Lung (tissue), 17 donors: ENCODE measurements at places on chromosomes 4 and X. TPM values are rescaled to one million over a fixed set of nuclear protein-coding genes. Genes with fewer than 3 reads are reported as not detected.

Gene RS1
- polyA plus RNA-seq: 3.5 TPM

Gene PAGE1
- polyA plus RNA-seq: not detected

Gene GAGE1
- not detected for polyA plus RNA-seq

Gene GABRA4
- not detected for polyA plus RNA-seq

Gene ESX1
- polyA plus RNA-seq: not detected

Gene FGG
- 33.2 TPM for polyA plus RNA-seq

DNA sequence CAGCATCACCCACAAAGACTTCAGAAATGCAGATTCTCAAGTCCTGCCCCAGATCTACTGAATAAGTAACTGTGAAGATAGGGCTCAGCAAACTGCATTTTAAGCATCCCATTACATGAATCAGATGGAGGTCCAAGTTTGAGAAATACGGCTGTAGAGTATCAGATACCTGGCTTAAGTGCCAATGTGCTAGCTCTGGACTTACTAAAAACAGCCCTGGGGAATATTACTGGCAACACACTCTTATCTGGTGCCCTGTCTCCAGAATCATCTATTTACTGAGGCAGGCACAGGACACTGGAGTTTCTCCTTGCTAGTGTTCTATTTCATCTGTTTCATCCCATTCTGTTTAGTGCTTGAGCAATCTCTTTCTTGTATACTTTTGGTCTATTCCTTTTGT lies 105.1 kb downstream of the SPOCK3 start:
- no peaks in the 10 kb centered on the region for H3K4me1 ChIP-seq
- H3K4me3 ChIP-seq: no peak overlapping the region

DNA sequence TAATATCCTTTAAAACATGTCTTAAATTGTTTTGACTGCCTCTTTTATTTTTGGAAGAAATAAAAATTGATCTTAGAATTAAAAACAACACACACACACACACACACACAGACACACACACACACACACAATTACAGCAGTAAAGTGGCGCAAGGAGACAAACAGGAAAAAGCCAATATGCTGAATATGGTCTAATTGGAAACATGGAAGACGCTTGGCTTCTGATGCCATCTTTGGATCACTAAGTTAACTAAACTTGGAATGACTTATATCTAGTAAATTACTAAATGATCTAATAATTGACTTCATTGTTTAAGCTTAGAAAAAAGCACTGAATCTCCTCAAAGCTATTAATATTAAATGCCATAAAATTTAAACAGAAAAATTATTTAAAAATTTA lies 1093.4 kb downstream of the ADGRL3 start:
- no peak overlapping the region for H3K4me3 ChIP-seq
- no peak overlapping the region for H3K27ac ChIP-seq
- H3K27me3 ChIP-seq: no peaks in the 10 kb centered on the region

DNA sequence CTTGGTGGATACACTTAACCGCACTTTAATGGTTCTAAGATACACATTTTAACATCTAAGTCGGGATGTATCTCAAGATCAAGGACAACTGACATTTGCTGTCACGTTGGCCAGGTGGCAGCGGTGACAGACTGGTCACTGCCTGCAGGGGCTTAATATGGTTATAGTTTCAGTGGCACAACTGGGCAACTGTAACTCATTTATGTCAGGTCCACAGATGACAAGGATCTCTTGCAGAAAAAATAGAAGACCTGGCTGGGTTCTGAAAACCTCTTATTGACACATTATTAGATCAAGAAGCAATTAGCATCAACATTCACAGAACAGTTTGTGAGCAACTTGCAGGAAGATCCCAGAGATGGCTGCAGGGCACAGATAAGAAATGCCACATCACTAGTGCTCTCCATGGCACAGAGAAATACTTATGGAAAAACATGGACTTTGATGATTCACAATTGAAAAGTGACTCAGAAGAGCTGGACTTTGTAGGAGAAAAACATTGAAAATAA lies 99.6 kb upstream of the SORBS2 start:
- H3K4me3 ChIP-seq: no peak overlapping the region
- no peak for DNase-seq
- H3K4me1 ChIP-seq: no peaks in the 10 kb centered on the region
- H3K36me3 ChIP-seq: no peaks in the 10 kb centered on the region
- H3K27ac ChIP-seq: no peak overlapping the region
- H3K27me3 ChIP-seq: no peaks in the 10 kb centered on the region

DNA sequence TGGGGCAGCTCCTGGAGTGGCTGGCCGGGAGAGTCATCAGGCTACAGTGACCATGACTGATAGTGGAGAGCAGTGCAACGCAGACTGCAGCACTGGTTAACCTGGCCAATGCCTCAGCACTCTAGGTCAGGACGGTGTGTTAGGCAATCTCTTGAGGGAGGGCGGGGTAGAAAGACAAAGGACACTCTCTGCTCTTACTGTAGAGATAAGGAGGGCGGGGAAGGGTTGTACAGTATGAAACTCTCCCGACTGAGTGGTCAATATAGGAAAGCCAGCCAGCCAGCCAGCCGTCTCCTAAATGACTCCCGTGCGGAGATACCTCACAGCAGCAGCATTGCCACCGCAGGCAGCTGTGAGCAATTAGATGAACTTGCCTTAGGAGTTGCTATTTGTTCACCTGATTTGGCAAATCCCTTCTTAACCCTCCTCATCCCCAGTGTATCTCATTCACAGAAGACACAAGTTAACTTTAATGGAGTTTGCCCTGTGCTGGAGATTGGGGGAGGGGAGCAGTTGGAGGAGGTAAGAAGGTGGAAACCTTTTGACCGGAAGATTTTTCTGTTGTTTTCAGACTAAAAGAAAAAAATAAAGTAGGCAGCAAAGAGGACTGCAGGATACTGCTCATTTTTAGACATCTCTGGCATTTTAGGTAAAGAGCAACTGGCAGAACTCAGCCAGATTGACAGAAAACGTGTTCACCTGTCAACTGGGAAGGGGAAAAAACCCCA lies 330.5 kb downstream of the HNRNPD start:
- H3K36me3 ChIP-seq: no peaks in the 10 kb centered on the region
- H3K4me3 ChIP-seq: no peak overlapping the region
- no peaks in the 10 kb centered on the region for H3K4me1 ChIP-seq
- no peaks in the 10 kb centered on the region for H3K27me3 ChIP-seq
- no peak for DNase-seq

DNA sequence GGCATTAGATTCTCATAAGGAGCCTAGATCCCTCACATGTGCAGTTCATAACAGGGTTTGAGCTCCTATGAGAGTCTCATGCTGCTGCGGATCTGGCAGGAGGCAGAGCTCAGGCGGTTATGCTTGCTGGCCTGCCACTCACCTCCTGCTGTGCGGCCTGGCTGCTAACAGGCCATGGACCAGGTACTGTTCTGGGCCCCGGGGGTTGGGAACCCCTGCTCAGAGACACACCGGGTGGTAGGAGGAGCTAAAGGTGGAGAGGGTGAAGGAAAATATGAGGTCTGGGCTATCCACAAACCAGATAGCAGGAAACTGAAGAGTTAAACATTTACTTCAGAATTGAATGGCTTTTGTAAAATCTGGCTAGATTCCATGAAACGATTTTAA lies 5.9 kb upstream of the F11 start:
- no peak overlapping the region for H3K4me3 ChIP-seq
- no peaks in the 10 kb centered on the region for H3K27me3 ChIP-seq
- H3K4me1 ChIP-seq: peaks cover 2% of the 10 kb centered on the region
- no peak overlapping the region for H3K27ac ChIP-seq
- no peaks in the 10 kb centered on the region for H3K36me3 ChIP-seq
- peak; percentile 29 for DNase-seq

- H3K4me1 ChIP-seq: no peaks in the 10 kb centered on the region
- H3K27ac ChIP-seq: no peak overlapping the region
- no peak for DNase-seq
- H3K4me3 ChIP-seq: no peak overlapping the region
- no peaks in the 10 kb centered on the region for H3K27me3 ChIP-seq
Observed at GRCh38 chrX:95290455-95290854, 1394.2 kb upstream of the DIAPH2 start.

DNA sequence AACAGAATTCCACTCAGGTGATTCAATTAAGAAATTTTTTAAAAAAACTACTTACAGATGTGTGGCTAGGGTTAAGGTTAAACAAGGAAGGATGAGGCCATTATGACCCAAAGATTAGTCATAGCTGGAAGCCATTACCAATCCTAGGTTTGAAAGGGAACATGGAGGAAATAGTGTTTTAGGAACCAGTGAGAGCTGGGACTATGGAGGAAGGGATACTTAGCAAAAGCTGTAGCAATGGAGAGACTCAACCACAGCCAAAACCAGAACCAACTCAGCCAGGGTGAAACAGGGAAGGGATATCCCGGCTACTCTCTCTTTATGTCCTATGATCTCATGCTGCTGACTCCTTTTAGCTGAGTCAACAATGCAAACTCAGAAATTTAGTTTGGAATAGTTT lies 148.6 kb upstream of the CNKSR2 start:
- no peak for DNase-seq
- H3K4me3 ChIP-seq: no peak overlapping the region
- H3K27ac ChIP-seq: no peak overlapping the region
- H3K4me1 ChIP-seq: no peaks in the 10 kb centered on the region

- H3K4me3 ChIP-seq: no peak overlapping the region
- H3K36me3 ChIP-seq: no peaks in the 10 kb centered on the region
- no peak overlapping the region for H3K27ac ChIP-seq
- H3K4me1 ChIP-seq: no peaks in the 10 kb centered on the region
- no peak for DNase-seq
Observed at GRCh38 chrX:353566-354535, 32.9 kb downstream of the PPP2R3B start.

GRCh38 chrX:22399437-22400192 lies 126.9 kb downstream of the CBLL2 start:
- H3K27ac ChIP-seq: no peak overlapping the region
- H3K4me3 ChIP-seq: no peak overlapping the region

GRCh38 chr4:40238700-40239548 lies 42.1 kb downstream of the RHOH start:
- H3K27me3 ChIP-seq: no peaks in the 10 kb centered on the region
- no peak overlapping the region for H3K4me3 ChIP-seq
- H3K4me1 ChIP-seq: peaks cover 10% of the 10 kb centered on the region
- H3K36me3 ChIP-seq: no peaks in the 10 kb centered on the region

- H3K27me3 ChIP-seq: peaks cover 23% of the 10 kb centered on the region
- H3K36me3 ChIP-seq: no peaks in the 10 kb centered on the region
- DNase-seq: no peak
- no peak overlapping the region for H3K27ac ChIP-seq
Observed at GRCh38 chrX:1108501-1109445, 103.7 kb downstream of the CRLF2 start.

DNA sequence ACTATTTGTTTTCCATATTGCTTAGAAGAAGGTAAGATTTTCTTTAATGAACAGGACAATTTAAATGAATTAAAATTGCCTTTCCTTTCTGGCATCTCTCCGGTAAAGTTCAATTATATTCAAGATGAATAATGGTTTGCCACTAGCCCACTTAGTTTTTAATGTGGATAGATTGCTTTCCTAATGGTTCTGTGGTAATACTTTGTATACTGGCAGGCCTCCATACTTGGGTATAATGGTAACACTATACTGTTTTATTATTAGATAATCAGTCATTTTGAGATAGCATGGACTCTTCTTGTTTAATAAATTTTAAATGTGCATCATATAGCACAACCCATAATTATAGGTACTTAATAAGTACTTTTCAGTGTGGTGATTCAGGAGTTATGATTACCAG lies 89.5 kb downstream of the ELOVL6 start:
- no peak for DNase-seq
- no peak overlapping the region for H3K4me3 ChIP-seq
- peaks cover 9% of the 10 kb centered on the region for H3K4me1 ChIP-seq
- H3K27me3 ChIP-seq: no peaks in the 10 kb centered on the region

DNA sequence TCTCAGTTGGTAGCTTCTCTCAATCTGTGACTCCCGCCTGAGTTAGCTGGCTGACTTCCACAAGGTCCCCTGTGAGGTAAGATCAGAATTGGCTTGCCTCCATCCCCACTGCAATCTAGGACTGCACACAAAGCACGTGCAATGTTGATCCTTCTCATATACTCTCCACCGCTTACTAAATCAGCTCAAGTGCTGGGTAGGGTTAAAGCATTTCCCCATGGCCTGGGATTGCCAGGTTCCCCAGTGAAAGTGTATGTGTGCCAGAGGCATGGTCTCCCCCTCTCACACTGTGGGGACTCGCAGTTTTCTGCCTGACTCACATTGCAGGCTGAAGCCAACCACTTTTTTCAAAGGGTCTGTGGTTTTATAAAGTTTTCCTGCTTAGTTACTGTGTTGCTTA lies 886.9 kb downstream of the FAM133A start:
- DNase-seq: no peak
- H3K36me3 ChIP-seq: no peaks in the 10 kb centered on the region
- H3K4me3 ChIP-seq: no peak overlapping the region
- H3K27ac ChIP-seq: no peak overlapping the region
